ENCODE measurements at places on chromosomes 12 and 14. TPM values are rescaled to one million over a fixed set of nuclear protein-coding genes. Genes with fewer than 3 reads are reported as not detected.

SRSF9 gene
- total RNA-seq, result 148 TPM

RTL1 gene
- not detected for total RNA-seq

GRCh38 chr14:92099802-92100201 lies 6.6 kb downstream of the ATXN3 start:
- DNase-seq, result no peak

GRCh38 chr12:124299628-124300388 lies 4.9 kb downstream of the RFLNA start:
- no peak for DNase-seq

GRCh38 chr12:120928864-120929652 lies 24.9 kb upstream of the SPPL3 start:
- DNase-seq, result no peak

GRCh38 chr12:68031881-68032739 lies 42.9 kb downstream of the IFNG-AS1 start:
- no peak for DNase-seq

DNA sequence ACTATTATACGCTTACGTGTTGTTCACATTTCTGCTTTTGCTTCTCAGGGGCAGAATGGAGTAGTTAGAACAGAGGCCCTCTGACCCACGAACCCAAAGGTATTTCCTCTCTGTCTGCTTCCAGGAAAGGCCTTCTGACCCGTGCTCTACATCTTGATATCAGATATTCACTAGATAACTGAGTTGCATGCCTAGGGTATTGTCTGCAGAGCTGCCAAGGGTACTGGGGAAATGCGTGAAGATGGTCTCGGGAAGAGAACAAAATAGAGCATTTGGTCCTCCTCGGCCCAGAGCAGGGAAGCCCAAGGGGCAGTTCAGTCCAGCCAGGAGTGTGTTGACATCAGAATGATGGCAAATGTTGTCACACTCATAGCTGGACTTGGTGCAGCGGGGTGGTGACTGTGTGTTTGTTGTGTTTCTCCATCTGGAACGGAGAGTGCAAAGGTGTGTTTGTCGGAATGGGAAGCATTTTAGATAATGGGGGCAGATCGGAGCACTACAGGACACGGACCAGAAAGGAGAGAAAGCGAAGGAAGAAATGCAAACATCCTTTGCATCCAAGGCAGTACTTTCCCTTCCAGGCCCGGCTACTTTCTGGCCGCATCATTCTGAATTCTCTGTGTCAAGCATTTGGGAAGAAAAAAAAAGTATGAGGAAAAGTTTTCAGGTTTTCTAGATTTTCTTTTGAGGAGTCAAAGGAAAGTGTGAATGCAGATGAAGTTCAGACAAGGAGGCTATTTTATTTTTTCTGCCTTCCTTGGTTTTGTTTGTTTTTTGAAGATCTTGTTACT lies 8.1 kb downstream of the GLT1D1 start:
- no peak for DNase-seq

DNA sequence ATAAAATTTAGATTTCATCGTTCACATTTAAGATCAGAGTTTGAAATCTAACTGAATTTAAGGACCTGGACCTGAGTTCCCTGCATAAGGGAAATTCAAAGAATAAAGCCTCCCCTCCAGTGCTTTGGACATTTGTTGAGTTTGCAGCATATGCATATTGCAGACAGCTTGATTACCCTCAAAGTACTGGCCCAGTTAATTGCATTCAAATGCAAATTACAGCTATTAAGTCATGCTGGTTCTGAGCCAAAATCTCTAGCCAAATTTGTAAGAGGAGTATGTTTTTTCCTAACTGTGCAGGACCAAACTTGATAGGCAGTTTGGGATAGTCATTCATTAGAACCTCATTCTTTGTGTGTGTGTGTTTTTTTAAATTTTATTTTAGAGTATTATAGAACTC lies 9.1 kb upstream of the KIF21A start:
- no peak for DNase-seq

- no peak for DNase-seq
Measured at GRCh38 chr14:65106736-65107135, 4.4 kb upstream of the MAX start.

DNA sequence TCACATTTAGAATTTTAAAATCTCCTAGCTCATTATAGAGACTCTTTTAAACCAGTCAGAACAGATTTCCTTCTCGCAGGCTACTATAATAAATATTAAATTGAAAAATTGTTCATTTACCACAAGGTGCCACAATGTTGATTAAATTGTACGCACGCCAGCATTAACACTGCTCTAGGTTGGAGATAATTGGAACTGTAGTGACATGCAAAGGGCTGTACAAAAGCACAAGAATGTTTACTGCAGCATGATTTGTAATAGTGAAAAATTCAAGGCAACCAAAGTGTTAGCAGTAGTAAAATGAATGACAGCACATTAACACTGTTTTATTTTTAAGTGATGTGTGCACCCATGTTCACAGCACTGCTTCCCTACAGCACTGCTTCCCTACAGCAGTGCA lies 52.5 kb downstream of the TMEM132D start:
- DNase-seq, result no peak

DNA sequence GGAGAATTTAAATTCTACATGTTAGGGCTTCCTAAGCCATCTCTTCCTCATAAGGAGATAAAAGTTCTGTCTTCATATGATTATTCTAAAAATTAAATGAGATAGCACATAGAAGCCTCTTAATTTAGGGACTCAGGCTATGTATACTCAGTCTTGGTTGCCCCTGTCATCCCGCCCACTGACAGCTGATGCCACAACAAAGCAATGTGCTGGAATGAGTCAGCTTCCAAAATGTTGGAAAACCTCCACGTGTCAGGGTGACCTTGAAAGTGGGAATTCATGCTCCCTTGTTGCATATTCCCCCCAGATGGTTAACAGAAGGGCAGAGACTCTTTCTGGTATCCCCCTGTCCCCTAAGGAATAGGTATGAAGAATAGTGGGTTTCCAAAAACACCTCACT lies 238.0 kb upstream of the DDHD1 start:
- peak; percentile 33 for DNase-seq

PRH2 gene
- 0.32 TPM for total RNA-seq

IAPP gene
- not detected for total RNA-seq

B3GNT4 gene
- total RNA-seq, result under 0.01 TPM

DNA sequence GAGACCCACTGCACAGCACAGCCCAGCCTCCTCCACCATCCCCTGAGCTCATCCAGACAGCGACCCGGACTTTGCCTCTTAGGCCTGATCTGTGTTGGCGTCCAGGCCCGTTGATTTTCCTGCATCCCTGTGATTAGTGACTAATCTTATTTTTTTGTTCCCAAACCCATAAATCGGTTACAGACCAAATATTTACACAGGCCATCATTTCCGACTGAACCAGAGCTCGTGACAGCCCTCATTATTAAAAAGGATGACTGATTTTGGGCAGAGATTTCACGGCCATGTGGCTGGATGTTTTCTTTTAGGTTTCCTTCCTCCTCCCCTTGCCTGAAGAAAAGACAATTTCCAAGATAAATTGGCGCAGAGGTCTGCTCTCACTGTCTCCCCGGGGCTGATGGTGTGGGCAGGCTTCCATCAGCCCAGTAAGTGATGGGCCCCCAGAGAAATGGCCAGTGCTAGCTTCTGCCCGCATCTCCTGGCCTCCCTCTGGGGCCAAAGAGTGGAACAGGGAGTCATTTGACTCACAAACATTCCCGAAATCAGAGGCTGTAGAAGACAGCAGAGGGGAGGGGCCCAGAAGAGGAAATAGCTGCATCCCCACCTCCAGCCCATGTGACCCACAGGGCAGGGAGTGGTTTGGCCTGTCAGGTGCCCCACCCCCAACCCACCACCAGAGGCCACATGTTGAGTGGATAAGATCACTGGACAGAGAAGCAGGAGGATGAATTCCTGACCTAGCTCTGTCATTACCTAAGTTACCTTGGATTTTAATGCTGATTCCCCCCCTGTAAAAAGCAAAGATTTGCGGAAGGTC lies 283.5 kb downstream of the KSR2 start:
- peak; percentile 63 for DNase-seq

CCDC197 gene
- not detected for total RNA-seq

- no peak for DNase-seq
Measured at GRCh38 chr12:42396473-42397259, 70.7 kb downstream of the PPHLN1 start.

PIANP gene
- total RNA-seq, result not detected

GZMB gene
- not detected for total RNA-seq

DNA sequence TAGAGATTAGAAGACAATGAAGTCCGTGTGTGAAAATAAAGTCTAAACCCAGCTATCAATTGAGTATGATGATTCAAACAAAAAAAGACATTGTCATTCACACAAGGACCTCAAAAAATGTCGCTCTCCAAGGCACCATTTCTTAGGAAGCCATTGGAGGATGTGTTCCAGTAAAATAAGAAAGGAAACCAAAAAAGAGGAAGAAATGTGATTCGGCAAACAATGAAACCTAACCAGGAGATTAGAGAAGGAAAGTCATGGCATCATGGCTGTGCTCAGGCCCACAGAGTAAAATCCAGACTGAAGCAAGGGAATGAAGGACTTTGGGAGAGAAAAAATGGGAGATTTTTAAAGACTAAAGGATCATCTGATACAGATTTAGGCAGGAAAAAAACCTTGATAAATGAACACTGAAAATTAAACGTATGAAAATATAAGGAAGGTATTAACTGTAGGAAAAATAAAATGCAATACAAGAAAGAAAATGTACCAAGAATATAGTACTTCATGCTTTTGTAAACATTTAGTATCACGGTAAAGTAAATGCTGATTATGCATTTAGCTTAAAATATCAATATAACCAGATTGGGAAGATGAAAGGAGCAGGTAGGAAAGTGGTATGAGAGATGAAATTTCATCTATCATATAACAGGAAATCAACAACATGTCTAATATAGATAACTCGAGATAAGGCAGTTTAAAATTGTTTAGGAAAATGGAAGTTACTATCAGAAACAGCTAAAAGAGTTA lies 38.2 kb upstream of the MTHFD1 start:
- no peak for DNase-seq

GRCh38 chr12:54940727-54941315 lies 43.7 kb downstream of the TESPA1 start:
- DNase-seq, result no peak

SMIM41 gene
- 0.43 TPM for total RNA-seq

OTUB2 gene
- total RNA-seq, result 0.97 TPM

PAH gene
- total RNA-seq, result not detected

KANSL2 gene
- 55.4 TPM for total RNA-seq

KCNMB4 gene
- 4.2 TPM for total RNA-seq

DNA sequence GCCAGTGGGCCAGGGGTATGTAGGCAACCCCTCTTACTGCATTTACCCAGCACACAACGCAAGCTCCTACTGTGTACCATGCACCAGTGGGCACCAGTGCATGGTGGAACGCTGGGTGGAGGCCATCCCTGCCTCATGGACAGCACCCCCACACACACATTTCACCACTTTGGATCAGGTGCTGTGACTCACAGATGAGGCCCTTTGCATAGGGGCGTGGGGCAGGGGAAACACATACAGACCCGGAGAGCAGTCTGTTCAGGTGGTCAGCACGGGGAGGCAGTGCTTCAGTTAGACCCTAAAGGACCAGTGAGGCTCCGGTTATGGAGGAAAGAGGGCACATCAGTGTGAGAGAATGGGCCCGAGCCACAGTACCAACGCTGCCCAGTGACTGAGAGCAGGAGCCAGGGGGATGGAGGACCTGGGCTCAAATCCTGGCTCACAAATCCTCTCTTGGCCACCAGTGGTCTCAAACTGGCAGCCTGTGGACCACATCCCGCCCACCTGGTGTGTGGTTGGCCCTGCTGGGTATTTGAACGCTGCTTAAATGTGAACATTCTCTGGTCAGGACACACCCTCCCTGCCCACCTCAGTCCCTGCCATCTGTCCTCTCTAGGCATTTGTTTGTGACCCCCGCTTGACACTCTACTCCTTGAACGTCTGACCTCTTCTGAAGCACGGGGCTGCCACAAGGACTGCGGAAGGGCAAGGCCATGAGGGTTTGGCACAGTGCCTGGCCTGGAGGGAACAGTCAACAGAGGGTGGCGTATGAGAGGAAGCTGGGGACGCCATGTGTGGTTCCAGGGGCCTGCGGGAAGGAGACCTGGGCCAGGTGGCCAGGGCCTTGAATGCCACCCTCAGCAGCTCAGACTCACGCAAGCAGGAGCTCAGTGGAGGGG lies 46.7 kb downstream of the FAM222A start:
- no peak for DNase-seq

DNA sequence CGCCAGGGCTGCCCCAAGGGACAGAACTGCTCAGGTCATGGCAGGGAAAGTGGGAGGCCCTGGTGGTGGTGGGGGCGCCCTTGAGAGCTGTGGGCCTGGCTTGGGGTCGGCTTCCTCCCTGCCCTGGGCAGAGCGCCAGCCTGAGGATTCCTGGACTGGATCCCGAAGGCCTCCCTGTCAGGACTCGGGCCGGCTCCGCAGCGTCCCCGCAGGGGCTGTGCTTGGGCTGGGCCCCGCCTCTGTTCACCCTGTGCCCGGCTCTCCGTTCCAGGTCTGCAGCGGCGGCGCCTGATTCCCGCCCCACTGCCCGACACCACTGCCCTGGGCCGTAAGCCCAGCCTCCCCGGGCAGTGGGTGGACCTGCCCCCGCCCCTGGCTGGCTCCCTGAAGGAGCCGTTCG lies 39.9 kb downstream of the KIF26A start:
- no peak for DNase-seq

DNA sequence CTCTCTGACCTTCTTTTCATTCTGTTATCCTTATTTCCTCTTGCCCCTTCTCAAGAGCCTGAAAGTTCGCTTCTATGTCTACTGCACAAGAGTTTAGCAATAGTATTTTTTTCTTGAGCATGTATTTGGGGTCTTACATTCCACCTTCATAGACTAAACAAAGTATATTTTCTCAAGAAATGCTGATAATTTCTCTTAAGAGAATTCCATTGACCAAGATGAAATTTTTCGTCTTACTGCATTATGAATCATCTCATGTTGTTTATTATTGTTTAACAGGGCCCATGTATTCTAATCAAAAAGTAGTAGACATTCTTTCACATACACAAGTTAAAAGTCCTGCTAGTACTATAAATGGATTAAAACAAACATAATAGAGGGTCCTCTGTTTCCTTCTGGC lies 219.3 kb downstream of the C12orf50 start:
- no peak for DNase-seq

RIN3 gene
- 7.3 TPM for total RNA-seq

- no peak for DNase-seq
Measured at GRCh38 chr12:56449622-56449984, 377 bp upstream of the TIMELESS start.

Data from fibroblast of villous mesenchyme (primary cell).